Stimulated activated CD4-positive, alpha-beta T cell treated with anti-CD3 and anti-CD28 coated beads, Interleukin-15, amount 100 ng/mL, for 48 hours (primary cell): ENCODE measurements at places on chromosomes 1 and 21.

GRCh38 chr1:11998636-11999035 lies 18.4 kb downstream of the MFN2 start:
- DNase-seq = no peak

DNA sequence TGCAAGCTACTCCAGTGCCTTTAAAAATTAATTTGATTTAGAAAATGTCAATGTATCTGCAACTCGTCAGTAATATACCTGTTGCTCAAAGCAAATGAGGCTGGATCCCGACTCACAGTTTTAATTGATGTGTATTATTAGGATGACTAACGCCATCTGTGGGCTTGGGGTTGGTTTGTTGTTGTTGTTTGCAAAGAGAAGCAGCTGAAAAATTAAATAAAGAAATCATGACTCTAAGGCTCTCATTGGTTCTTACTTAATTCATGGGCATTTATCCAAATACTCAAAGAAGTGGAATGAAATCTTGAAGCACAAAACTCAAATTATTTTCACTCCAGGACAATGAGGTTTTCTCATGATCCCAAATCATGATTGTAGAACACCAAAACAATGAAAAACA lies 46.4 kb downstream of the SEC16B start:
- no peak for DNase-seq

DNA sequence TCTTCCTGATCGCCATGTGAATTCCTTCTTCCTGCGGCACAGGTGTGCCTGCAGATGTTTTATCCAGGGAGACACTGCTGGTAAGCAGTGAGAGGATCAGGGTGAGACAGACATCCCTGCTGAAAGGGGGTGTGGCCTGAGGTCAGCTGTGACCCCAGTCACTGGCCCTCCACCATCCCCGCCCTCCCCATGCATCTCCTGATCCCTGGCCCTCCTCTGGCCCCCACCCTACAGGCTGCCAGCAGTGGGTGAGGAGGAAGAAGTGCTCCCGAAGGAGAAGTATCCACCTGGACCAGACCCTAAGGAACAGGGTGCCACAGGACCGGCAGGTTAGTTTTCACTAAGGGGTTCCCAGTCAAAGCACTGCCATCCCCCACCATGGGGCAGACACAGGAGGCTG lies 85.3 kb downstream of the GLIS1 start:
- DNase-seq = no peak

DNA sequence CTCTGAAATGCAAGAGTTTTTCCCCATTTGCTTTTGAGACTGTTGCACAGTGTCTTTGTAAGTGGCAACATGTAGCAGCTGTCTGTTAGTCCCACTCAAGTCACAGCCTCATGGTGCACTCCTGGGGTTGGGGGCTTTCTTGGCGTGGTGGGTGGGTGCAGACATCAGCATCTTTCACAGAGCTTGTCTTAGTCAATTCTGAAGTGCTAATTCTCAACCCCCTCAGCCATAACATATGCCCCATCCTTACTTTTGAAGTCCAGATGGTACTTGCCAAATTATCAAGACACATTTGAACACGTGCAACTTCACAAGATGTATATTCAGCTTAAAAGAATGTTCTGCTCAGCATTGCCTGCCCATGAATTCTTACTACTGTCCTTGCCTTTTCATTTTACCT lies 87.1 kb downstream of the VCAM1 start:
- no peak for DNase-seq

DNA sequence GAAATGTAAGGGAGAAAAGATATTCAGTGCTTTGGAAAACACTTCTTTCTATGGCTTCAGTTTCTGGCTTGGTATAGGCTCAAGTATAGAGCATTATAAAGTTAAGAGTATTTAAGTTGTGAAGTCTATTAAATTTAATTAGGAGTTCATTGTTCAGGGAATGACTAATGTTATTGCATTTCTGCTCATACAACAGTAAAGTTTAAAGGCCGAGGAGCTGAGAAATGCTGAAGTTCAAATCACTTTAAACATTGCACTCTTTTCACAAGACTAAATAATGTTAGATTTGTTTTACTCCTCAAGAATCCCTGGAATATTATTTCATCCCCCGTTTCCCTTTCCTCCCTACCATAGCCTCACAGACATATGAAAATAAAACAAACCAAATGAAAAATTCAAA lies 30.1 kb downstream of the RGS5 start:
- DNase-seq = no peak

DNA sequence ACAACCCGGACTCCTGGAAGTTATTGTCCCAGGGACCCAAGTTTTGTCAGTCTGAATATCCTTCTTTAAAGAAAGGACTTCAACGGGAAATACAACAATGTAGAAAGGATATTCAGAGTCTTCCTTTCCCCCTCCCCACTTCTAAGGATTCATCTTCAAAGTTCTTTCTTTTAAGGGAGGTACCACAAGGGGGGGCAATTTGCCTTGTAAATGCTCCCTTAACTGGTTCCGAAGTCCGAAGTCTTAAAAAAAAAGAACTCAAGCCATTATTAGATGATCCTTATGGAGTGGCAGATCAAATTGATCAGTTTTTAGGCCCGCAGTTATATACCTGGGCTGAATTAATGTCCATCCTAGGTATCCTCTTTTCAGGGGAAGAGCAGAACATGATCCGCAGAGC lies 47.0 kb downstream of the SERINC2 start:
- no peak for DNase-seq

GRCh38 chr1:35500439-35500838 lies 56.8 kb downstream of the KIAA0319L start:
- DNase-seq = no peak

GRCh38 chr1:212104586-212105325 lies 69.2 kb downstream of the DTL start:
- DNase-seq = no peak

GRCh38 chr1:9500756-9501754 lies 38.2 kb upstream of the SLC25A33 start:
- DNase-seq = no peak

DNA sequence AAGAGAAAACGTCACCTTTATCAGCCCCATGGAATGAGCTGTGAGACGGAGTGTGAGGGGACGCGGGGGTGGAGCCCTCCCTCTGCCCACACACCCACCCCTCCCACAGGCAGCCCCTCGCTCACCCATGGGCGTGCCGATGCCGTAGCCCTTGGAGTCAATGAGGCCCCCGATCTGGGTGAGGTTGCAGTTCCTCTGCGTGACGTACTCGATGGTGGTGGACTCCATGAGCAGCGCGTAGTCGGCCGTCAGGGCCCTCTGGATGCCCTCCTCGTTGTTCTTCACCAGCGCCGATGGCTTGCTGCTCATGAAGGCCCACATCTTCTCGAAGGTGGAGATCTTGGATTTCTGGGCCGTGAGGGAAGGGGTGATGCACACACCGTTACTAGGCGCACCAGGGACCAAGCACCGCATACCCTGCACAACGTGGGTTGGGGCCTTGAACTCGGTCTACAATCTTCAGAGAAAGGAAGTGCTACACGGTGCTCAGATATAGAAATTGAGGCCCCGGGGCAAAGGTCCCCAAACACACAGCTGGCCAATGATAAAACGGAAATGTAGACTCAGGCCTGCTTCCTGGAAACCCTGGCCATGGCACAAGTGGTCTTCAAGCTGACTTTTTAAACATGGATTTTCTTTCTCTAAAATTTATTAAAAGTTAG lies 228.2 kb downstream of the GRIK3 start:
- DNase-seq = no peak

- DNase-seq = no peak
Observed at GRCh38 chr1:38173157-38173831, 126.7 kb upstream of the POU3F1 start.

- DNase-seq = no peak
Observed at GRCh38 chr1:189859385-189859977, 618.2 kb downstream of the BRINP3 start.

DNA sequence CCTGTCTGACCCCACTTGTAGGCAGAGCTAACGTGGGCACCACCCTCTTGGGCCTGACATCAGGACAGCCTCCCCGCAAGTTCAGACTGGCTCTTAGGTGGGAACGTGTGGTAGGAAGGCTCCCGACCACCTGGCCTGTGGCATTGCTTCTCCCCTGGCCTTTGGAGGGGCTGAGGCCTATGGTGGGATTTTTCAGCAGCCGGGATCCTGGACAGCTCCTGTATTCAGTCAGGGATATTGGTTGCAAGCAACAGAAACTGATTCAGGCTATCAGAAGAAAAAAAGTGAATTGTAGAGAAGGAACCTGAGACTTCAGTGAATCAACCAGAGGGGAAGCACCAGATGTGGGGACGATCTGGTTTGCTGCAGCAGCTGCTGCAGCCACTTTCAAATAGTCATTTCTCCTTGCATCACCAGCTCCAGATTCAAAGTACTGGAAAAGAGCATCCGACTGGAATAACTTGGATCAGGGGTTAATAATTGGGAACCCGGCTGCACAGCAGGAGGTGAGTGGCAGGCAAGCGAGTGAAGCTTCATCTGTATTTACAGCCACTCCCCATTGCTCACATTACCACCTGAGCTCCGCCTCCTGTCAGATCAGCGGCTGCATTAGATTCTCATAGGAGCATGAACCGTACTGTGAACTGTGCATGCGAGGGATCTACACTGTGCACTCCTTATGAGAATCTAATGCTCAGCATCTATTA lies 5.9 kb downstream of the RNF186 start:
- DNase-seq = no peak

GRCh38 chr1:5200006-5200405 lies 545.6 kb downstream of the AJAP1 start:
- no peak for DNase-seq

DNA sequence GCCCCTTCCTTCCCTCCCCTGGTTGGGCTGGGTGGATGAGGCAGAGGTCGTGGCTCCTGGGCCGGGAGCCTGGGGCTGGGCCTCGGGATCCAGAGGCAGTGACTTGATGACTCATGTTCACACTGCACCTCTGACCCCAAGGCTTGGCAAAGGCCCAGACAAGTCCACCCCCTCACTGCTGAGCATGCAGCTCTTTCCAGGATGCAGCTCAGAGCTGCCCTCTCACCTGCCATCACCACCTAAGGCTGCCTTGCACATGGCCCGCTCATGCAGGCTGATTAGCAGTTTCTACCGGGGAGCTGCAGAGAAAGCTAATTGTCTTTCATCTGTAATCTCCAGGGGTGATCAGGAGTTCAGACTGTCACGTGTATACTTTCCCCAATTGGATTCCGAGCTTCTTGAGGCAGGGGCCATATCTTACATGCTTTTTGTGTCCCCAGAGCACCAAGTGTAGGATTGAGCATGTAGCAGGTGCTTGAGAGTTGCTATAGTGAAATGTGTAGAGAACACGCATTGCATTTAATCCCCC lies 62.1 kb downstream of the LRRN2 start:
- DNase-seq = no peak

DNA sequence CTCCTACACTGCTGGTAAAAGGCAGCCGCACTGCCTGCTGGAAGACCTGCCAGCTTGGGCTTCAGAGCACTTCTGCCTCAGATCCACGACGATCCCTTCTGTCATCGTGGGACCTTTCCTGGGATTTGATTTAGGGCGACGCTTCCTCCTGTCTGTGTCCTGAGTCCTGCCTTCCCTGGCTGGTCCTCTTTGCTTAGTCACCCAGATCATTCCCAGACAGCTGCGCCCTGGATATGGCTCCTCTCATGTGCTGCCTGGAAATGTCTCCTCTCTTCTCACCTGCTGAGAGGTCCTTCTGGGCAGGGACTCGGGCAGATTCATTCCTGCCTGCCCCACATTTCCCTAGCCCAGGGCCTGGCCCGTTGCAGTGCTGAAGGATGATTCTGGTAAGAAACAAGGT lies 72.4 kb upstream of the POU3F1 start:
- DNase-seq = no peak

DNA sequence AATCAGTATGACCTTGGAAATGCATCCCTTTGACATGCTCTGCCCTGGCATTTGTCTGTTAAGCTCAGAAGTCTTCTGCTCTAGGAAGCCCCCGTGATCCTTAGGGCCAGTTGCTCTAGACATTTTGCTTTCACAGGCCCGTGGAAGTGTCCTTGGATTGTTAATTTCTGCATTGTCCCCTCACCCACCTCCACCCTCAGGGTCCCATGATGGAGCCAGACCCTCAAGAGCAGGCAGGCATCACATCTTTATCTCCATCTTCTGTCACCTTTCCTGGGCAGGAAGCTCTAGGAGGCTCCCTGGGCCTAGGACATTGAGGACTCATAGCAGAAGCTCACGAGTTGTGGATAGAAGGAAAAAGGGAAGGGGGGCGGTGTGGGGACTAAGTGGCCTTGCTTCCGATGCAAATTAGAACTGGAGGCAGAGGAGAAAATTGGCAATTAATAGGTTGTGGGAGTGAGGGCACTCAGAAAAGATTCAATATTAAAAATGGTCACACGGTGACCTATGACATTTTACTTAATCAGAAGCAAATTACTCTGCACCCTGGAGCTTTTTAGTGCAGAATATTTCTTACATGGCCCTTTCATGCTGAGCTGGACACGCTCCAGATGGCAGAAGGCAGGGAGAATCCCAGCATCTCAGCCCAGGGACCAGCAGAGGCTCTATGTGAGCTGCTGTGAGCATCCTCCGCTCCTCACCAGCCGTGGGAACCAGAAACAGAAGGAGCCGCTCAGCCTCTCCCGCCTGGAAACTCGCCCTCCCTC lies 185.0 kb downstream of the MATN1 start:
- DNase-seq = no peak
